Muscle of leg (tissue), 16 donors: ENCODE measurements at places on chromosomes 12 and 14. TPM values are rescaled to one million over a fixed set of nuclear protein-coding genes. Genes with fewer than 3 reads are reported as not detected.

GRCh38 chr12:14322403-14322802 is 43.1 kb upstream of the ATF7IP start:
- DNase-seq: no peak

DNA sequence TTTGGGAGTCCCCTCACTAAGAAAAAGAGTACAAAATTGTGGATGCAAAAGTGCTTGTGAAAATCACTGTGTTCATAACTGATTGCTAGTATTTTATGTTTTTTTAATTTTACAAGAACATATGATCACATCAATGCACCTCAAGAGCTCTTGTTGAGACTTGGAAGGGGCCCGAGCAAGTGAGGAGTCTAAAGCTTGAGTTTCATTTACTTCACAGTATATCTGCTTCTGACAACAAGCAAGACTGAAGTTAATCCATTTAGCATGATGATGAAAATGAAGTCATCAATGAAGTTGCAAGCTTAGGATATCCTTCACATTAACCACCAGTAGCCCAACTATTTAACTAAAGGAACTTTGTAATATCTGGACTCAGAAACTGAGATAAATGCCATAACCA is 182.5 kb upstream of the DIO2 start:
- no peak for DNase-seq

DNA sequence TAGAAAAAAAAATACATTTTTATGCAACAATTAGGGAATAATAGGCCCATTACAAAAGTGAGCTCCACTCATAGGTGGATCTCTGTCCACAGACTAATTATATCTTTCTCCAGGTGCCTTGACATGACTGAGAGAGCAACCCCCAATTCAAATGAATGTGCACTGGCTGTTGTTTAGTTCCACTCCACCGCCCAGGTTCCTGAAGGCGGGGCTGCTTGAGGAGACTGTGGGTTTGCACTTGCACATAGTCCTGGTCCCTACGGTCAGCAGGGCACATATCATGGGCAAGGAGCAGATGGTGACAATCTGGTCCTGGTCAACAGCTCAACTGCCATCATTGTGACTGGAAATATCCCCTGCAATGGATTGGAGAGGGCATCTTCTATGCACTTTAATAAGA is 195.6 kb upstream of the PWP1 start:
- DNase-seq: no peak

DNA sequence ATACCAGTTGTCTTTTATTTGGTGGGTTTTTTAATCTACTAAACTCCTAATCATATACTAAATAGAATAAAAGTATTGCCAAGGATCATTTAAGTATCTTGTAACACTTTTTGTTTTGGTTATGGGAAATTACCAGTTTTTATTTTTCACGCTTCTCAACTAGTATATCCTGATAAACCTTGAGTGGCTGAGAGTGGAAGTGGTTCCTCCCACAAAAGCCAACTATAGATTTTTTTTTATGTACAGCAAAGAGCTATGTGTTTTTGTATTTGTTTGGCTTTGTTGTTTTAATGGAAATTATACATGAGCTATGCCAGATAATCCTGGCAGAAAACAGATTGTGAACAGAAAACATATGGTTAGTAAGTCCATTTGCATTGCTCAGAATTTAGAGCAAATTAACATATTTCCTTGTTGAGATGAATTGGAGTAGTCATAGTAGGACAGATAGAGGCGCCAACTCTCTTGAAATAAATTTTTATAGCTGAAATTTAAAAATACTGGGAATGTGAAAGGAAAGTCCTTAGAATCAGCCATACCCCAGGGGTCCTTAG is 60.9 kb upstream of the PSMA6 start:
- DNase-seq: peak; percentile 72

DNA sequence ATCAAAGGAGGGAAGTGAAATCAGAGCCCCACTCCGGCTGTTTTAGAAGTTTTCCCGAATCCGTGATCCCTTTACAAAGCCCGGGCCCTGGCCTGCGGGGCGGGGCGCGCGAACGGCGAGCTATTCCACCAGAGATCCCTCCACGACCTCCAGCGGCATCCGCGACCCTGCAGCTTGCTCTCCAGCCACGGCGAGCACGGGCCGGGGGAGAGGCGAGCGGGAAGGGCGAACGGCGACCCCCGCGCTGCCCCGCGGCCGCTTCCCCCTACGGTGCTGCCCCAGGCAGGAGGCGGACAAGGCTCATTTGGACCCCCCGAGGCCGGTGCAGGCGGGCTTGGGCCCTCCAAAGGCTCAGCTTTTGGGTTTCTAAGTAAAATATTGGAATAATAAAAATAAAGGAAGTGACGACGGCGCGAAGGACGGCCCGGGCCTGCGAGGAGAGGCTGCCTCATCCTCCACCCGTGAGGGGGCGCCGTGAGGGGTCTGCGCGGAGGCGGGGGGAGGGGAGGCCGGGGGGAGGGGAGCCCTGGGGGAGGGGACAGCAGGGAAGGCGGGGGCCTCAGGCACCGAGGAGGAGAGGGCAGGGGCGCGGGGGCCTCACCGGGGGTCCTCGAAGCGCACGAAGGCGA is 613 bp downstream of the SRSF9 start:
- DNase-seq: peak; percentile 76

DNA sequence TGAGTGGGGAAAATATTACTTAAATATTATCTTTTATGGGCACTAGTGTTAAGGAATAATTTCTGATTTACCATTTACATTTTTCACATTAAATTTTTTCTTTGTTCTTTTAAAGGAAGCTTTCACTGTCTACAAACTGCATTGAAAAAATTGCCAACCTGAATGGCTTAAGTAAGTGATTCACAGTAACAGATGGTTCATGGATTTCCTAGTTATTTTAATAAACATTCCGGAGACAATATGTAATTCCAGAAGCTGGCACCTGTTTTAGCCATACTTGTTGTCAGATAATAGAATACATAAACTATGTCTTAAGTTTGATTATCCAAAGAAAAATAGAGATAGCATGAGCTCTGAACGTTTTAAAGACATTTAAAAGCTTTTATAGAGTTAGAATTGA is 17.1 kb downstream of the DNAL1 start:
- peak; percentile 10 for DNase-seq

DNA sequence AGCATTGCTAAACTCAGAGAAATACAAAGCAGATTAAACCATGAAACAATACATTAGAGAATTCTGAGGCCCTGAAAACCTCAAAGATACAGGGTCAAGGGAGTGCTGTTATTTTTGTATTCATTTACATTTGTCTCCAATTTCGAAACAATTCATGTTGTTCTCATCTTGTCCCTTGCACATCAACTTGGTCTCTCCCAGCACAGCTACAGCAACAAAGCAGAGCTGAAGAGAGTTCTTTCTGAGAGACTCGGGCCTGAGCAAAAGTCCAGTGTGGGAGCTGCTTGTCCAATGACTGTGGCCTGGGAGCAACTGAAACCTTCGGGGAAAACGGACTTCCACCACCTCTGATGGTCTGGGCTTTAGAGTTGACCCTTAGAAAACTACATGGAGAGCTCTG is 79.4 kb upstream of the CDKN3 start:
- DNase-seq: no peak

DNA sequence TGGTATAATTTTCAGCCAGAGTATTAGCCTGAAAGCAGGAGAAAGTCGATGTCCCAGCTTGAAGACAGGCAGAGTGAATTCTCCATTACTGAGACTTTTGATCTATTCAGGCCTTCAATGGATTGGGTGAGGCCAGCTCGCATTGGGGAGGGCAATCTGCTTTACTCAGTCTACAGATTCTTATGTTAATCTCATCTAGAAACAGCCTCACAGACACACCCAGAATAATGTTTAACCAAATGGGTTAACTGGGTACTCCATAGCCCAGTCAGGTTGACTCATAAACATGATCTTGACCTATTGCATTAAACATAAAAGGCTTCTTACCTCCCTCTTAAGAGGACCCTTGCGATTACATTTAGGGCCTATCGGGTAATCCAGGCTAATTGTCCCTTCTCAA is 118.0 kb downstream of the KTN1 start:
- no peak for DNase-seq

DNA sequence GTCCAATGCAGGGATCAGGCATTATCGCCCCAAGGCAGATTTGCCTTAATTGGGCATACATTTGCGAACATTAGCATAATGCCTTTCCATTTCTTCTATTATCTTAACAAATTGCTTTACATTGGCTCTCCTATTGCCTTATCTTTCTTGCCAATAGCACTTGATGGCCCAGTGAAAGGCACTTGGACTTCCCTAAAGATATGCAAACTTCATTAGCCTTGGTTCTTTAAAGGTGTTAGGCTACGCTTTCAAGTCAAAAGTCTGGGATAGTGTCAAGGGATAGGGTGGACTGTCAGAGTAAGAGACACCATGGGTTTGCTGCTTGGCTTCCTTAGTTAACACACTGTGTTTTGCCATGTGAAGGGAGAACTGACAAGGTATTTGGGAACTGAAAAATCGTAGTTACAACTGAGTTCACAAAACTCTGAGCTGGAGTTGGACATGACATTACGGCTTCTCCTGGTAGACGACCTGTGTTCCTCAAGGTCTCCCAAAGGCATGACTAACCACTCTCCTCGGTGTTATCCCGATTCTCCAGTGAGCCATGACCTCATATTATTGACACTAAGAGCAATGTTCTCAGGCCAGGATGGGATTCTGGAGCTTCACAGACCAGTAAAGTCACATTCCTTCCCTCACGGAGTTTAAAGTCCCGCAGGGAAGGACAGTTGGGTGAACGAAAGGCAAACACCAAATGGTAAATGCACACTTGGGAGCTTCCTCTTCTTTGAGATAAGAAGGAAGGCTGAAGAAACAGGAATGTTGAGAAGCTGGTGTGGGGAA is 65.2 kb downstream of the TBC1D30 start:
- no peak for DNase-seq

DNA sequence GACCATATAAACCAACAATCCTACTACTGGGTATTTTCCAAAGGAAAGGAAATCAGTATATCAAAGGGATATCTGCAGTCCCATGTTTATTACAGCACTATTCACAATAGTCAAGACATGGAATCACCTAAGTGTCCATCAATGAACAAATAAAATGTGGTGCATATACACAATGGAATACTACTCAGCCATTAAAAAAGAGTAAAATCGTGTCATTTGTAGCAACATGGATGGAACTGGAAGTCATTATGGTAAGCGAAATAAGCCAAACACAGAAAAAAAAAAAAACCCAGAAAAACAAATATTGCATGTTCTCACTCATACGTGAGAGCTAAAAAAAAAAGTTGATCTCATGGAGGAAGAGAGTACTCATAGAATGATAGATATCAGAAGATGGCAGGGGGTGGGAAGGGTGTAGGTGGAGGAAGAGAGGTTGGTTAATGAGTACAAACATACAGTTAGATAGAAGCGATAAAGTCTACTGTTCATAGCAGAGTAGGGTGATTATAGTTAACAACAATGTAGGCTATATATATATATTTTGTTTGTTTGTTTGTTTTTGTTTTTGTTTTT is 49.3 kb downstream of the BCAT1 start:
- DNase-seq: no peak

DNA sequence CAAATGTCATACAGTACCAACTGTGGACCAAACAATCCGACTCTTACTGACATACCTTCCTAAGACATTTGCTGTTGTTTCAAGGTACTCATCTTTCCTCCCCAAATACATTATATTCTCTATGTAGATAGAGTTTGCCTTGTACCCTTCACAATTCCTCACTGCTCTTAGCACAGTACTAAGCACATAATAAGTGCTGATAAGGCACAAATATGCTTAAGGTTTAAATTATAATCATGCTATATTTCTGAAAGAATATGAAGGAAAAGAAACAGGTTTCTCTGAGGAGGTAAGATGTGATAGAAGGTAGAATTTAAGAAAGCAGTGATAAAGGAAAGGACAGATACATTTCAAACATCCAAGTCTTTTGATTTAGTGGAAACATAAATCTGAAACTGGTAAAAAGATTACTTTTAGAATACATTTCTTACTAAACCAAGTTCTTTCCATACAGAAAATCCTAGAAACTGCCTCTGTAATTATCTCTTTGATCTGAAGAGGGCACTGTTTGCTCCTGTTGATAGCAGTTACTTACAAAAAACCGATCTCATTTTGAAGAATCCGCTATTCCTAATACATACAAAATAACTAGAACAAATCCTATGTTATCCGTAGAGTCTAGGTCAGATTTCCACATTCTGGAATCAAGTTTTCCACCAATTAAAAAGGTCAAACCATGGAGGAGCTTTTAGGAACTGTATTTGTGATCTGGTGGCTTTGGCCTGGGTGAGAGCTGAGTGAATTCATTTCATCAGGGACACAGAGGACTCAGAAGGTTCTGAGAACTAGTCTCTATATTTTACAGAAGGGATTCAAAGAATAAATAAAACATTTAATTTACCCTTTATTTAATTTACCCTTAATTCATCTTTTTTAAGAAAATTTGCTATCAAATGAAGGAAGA is 311.9 kb downstream of the DAD1 start:
- DNase-seq: peak; percentile 54

DNA sequence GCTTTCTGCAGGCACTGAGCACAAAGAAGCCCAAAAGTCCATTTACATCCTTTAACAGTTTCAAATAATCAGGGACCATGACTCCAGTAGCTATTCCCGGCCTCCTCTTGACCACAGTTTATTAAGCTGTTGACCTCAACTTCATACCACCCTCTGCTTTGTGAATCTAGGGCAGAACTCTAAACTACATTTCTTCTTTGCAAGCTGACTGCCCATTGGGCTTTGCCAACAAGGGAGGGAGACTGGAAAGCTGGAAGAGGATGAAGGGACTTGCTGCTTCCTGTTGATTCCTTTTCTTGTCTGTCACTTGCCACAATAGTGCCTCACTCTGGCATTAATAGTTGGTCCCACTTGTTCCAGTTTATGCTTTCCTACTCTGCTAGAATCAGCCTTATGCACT is 2.7 kb downstream of the CGRRF1 start:
- DNase-seq: no peak

DNA sequence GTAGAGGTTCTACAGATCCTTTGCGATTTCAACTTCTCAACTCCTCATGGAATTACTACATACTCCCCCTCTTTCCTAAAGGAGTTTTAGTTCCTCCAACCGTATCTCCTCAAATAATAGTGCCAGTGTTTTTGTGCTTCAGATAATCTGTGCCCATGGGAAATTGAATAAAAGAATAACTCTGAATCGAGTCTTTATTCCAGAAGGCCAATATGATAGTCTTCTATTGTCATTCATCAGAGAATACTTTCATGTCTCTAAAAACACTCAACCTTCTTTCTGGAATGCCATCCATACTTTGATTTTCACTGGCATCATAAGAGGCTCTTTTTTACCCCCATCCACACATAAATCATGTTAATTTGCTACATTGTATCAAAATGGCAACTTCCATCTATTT is 911.3 kb upstream of the USP15 start:
- DNase-seq: no peak

DNA sequence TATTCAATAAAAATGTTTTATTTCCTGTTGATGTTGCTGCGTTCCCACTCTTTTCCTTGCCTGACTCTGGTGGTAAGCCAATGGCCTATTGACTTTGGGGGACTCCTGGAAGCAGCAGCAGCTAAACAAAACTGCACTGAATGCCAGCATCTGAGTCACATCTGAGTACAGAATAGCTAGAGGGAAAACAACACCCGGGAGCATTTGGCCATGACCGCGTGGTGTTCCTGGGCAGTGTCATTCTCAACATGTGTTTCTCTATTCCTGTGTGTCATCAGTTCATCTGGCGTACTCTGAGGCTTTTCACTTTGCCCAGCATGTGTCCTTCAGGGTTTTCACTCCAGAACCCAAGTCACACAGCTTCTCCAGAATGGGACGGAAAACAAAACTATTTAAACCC is 238.8 kb downstream of the PAWR start:
- peak; percentile 85 for DNase-seq

The SYT1 gene
- 1.8 TPM for polyA plus RNA-seq

The ADAM21 gene
- 0.06 TPM for polyA plus RNA-seq

The CEP170B gene
- 3.1 TPM for polyA plus RNA-seq

The DNAJC22 gene
- 0.13 TPM for polyA plus RNA-seq
